NCI-H1092 (cell line): ENCODE measurements at places on chromosomes 5 and 9.

DNA sequence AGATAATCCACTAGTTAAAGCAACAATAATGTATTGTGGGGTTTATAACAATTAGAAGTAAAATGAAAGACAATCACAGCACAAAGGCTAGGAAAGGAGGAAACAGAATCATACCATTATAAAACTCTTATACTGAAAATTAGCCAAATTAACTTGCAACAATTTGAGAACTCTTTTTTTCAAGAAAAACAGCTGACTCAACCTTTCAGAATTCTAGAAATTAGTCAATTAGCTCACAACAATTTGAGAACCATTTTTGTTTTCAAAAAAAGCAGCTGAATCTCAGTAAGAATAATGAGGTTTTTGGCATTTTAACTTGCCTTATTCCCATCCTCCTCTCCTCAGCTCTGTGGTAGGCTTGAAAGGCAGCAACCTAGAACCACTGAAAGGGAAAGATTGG is 269.9 kb downstream of the NPR3 start:
- no peak for DNase-seq

- no peak for DNase-seq
These were observed 38.9 kb upstream of the SLIT3 start for GRCh38 chr5:169339869-169340268.

GRCh38 chr9:107759009-107759822 is 269.6 kb upstream of the KLF4 start:
- no peak for DNase-seq

GRCh38 chr9:121651295-121652020 is at the start of gene DAB2IP:
TSS of gene DAB2IP (plus strand) at chr9:121651634. CDS start at chr9:121651776, 142 bp downstream.
- peak; percentile 29 for DNase-seq

DNA sequence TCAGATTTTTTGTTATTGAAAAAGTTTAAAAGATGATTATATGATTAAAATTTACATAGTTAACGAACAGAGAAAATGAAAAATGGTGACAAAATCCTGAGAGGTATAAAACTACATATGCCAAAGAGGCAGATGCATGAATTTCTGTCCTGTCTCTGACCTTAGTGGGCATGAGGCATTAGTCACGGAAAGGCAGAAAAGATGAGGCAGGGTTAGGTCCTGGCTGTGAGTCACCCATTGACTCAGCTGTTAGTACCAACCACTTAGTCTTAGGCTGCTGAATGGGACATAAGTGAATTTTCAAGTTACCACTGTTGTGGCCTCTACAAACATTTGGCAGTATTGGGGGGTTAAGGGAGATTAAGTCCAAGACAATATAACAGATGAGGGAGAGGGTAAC is 33.1 kb downstream of the RASA1 start:
- DNase-seq, result no peak

GRCh38 chr5:151023651-151024050 is 3.3 kb downstream of the GPX3 start:
- DNase-seq, result no peak

- no peak for DNase-seq
These were observed 1534.7 kb downstream of the EFNA5 start for GRCh38 chr5:106136061-106136460.

DNA sequence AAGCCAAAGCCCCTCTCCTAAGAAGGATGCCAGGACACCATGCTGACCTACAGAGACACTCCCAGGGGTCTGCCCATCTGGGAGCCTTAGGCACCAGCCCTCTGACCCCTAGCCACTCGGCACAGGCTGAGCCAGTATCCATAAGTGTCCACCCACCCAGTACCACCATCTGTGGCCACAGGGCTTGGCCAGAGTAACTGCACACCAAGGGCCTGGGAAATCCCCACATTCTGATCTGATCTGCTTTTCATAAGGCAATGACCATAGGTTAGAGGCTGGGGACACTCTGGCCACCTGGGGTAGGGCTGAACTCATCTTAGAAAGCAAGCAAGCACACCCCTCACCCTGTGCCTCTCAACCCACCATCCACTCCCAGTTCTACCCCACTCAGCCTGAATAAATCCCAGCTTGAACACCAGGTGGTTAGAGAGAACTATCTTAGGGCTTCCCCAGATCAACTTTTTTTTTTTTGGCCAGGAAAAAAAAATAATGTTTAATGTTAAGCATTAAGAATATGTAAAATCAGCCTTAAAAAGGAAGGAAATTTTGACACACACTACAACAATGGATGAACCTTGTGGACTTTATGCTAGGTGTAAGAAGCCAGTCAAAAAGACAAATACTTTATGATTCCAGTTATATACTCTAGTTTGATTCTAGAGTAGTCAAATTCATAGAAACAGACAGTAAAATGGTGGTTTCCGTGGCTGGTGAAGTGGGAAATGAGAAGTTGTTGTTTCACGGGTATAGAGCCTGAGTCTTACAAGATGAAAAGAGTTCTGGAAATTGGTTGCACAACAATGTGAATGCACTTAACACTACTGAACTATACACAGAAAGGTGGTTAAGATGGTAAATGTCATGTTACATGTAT is 6.2 kb downstream of the GNPDA1 start:
- DNase-seq, result no peak

GRCh38 chr5:129246088-129246487 is 151.5 kb downstream of the ISOC1 start:
- DNase-seq, result no peak

GRCh38 chr9:31774571-31774970 is 609.9 kb upstream of the ACO1 start:
- no peak for DNase-seq

DNA sequence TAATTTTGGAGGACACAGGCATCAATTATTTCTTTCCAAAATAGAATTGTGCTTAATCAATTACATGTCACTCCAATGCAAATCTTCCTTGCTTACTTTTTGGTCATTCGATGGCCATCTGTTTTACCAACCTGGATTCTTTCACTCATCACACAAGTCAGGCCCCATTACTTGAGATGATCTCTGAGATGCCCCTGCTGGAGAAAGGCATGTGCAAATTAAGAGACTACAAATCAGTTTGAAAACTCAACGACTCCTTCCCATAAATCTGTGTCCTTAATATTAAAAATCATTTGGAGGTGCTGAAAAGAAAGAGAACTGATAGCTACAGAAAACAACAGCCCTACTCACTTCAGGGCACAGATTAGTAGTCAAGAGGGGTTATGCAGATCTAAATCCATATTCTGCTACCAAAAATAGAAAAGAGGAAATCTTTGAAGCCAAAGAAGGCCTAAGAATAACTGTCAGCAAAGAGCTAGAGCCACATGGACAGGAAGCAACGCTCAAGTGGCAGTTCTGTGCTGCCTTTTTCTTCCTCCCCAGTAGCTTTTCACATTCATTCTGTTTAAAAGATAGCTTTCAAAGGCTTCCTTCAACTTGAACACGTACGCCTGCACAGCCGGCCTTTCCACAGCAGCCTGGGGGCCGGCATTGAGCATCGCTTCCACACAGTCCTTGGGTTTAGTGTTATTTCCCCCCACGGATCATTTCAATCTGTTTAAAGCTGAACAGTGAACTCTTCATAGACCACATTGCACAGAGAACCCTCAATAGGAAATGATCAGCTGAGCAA is 79.3 kb upstream of the MAP3K1 start:
- no peak for DNase-seq

DNA sequence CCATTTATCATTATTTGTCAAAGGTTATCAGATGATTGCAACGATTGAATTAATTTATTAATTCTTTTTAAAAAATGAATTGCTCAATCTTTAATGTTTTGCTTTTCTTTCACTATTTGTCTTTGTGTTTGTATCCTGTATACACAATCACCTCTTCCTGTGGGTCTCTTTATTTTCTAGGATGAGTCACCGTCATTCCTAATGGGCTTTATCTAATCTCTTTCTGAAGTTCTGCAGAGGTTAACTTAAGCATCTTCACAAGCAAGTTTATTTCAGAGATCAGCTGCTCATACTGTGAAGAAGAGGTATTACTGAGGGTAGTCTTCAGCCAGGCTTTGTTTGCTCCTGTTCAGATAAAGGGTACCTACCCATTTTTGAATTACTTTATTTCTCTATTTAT is 323.9 kb downstream of the NNT start:
- no peak for DNase-seq

DNA sequence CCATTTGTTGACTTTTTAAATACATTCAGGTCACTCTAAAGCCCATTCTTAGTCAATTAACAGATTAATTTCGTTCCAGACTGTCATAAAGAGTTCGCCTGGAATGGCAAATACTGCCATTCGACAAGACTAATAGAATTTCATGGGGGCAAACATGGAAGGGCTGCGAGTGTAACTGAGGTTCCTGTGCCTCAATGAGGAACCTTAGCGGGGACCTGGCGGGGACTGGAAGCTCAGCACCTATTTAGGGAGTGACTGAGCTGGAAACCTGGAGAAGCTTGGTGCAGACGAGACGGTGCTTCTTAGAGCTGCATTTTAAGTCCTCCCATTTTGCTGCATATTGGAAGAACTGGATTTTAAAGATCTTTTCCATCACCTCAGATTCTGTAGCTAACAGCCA is 3.4 kb downstream of the VCAN start:
- DNase-seq, result no peak

DNA sequence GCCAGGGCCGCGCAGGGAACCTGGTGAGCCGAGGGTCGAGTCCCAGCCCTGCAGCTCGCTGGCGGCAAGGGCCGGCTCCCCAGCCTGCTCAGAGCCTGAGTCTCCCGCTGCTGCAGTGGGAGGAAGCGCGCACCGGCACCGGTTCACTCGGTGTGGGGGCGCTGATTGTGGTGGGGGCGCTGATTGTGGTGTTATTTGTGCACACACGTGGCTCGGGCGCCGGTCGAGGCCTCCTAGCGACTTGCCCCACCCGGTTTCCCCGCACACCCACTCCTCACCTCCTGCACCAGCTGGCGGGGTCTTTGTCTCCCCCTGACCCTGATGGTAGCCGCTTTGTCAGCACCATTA is 266.7 kb downstream of the NSG2 start:
- no peak for DNase-seq

DNA sequence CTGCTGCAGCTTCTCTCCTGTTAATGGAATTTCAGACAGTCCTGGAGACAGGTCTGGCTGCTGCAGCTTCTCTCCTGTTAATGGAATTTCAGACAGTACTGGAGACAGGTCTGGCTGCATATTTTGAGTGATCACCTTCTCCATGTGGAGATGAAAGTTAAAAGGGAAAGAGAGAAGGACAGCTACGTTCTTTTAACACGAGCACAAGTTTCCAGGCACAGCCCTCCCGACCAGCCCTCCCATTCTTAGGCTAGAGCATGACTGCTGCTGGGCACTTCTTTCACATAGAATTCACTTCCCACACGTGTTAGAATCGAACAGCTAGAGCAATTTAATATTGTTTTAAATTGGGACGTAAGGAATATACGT is 133.3 kb upstream of the DMRT1 start:
- DNase-seq, result no peak

DNA sequence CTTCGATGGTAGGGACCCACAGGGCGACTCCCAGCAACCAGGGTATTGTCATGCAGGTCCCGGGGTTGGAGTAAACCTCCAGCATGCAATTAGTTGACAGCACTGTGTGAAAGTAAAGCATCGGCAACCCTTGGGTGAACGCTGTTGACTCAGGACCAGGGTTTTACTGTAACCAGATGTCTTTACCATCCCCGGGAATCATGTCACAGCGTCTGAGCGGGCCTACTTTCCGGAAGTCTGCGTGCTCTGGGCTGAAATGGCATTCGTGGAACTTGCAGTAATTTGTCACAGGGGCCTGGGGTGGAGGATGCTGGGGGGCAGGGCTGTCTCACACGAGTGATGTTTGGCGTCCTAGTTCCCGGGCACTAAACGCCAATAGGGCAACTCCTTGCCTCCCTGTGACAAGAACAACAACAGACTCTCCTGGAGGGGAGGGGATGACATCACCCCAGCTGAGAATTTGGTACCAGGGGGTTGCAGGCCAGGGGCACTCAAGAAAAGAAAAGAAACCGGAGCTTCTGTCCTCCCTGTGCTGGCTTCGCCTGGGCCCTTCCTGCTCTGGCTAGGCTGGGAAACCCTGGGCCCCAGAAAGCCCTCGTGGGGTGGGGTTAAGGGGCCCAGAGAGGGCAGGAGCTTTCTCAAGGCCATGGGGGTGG is 10.1 kb upstream of the UBAC1 start:
- DNase-seq, result no peak

DNA sequence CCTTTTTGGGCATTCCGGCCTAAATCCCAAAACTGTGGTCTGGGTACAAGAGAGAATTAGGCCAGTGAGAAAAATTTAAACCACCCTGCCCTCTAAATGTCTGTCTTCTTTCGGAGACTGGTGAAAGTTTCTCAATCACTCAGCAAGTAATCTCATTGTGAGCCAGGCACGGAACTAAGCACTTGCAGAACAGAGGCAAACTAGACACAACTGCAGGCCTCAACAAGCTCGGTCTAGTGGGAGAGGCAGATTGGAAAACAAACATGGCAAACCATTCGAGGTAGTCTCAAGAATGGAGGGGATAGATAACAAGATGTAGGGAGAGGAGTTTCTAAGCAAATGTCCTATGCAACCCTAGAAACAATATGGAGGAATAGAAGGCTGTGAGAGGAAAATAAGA is 8.9 kb upstream of the C5orf58 start:
- DNase-seq, result no peak

GRCh38 chr9:100100146-100100667 is 1.2 kb downstream of the INVS start:
- no peak for DNase-seq

DNA sequence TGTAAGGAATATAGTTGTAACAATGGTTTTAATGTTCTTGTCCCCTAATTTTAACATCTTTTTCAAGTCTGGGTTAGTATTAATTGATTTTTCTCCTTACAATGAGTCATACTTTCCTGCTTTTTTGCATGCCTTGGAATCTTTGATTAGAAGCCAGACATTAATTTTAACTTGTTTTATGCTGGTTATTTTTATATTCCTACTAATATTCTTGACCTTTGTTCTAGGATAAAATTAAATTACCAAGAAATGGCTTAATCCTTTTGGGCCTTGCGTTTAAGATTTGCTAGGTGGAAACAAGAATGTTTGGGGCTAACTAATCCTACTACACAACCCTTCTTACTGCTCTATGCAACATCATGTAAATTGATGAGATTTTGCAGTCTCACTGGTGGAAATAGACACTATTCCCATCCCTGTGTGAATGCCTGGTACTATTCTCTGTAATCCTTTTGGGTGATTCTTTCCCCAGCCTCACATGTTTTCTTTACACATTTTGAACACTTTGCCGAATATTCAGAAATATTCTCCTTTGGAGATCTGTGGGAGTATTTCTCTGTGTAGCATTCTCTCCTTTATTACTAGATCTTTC is 47.2 kb downstream of the ZCCHC7 start:
- no peak for DNase-seq

- DNase-seq, result no peak
These were observed 1.1 kb upstream of the DAP start for GRCh38 chr5:10761933-10762775.

- no peak for DNase-seq
These were observed 17.0 kb downstream of the OR13J1 start for GRCh38 chr9:35852876-35853865.
